HEK293T (cell line): ENCODE measurements at places on chromosomes 3 and 15.

- DNase-seq: no peak
Measured at GRCh38 chr15:88844749-88845386, 41.6 kb downstream of the ACAN start.

DNA sequence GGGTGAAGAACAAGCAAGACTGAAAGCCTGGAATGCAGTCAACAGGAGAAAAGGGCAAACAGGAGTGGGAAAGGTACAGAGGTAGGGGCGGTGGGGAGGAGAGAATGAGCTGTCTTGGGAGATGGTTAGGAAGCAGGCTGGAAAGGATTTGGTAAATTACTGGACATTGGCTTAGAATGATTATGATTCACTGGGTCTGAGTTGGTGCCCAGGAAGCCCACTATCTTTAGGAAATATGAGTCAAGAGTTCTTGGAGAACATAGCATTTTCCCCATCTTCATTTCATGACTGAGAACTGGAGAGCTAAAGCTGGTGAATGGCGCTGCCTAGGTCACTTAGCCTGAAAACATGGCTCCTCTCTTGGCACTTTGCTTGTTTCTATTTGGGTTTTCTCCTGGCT is 74.7 kb upstream of the C3orf80 start:
- DNase-seq: no peak

DNA sequence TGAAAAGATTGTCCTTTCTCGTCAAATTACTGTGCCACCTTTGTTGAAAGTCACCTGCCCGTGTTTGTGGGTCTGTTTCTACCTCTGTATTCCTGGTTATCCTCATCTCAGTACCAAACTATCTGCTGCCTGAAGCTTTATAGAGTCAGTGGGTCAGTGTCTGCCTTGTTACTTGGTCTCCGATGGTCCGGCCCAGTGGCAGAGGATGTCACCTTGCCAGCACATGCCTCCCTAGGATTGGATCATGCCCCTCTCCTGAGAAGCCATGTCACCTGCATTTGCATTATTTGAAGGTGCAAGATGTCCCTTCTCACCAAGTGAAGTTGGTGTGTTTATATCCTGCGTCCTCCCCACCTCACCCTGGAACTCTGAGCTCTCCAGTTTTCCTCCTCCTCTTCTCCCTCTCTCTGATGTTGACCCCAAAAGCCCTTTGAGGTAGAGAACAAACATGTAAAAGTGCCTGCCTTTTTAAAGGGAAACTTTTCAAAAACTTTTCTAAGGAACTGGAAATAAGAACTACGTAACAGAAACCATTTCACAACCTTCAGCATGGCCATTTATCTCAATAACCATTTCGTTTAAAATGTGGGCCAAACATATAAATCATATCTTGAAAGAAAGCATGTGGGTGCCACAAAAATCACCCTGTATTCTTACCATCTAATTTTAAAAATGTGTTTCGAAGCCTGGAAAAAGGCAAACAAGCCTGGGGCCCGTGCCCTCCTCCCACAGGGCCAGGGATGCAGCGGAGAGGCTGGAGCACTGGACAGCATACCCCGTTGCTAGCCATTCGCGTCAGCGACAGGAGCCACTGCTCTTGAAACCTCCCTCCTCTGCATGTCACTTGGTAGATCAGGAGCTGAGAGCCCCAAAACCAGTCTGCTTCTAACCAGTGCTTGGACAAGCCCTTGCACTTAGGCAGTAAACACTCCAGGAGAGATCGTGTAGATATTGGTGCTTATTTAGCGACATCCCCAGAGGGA is 102.1 kb downstream of the VGLL4 start:
- DNase-seq: no peak

DNA sequence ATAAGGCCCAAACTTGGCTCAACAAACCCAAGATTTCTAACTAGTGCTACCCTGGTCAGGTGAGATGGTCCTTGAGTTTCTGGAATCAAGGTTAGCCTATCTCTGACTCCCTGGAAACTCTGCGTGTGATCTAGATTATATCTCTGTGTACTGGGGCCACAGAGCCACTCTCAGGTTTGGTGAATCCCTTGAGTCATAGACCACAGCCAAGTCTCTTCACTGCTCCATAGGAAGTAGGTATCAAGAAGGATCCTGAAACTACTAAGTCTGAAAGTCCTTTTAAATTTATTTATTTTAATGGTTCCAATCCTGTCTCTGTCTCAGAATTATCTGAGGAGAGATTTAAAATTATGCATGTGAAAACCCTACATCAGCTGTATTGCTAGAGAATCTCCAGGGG is 99.1 kb downstream of the TUSC7 start:
- DNase-seq: no peak

- no peak for DNase-seq
Measured at GRCh38 chr3:128965280-128965679, 28.6 kb downstream of the CFAP92 start.

DNA sequence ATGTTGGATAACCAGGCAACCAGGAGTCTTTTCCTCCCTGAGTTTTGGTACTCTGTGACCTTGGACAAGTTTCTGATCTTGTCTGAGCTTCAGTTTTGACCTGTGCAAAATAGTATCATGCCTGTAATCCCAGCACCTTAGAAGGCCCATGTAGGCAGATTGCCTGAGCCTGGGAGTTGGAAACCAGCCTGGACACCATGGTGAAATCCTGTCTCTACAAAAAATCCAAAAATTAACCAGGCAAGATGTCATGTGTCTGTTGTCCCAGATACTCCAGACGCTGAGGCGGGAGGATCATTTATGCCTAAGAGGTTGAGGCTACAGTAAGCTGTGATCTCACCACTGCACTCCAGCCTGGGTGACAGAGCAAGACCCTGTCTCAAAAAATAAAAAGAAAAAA is 114.8 kb downstream of the IL12A start:
- no peak for DNase-seq
